GM18507 (cell line): ENCODE measurements at places on chromosomes 5 and 9.

DNA sequence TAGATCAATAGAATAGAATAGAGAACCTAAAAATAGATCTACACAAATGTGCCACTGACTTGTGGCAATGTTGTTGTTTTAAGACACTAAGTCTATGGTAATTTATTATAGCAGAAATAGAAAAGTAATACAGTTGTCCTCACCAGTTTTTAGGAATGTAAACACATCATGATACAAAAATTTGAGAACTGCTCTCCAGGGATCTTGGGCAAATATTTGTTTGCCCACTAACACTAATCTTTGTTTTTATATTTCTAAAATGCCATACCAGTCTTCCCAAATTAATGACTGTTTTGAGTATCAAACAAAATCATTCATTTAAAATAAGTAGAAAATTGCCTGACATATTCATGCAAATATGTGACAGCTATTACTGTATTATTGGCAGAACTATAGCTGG lies 297.6 kb downstream of the BRINP1 start:
- DNase-seq: no peak

- no peak for DNase-seq
These were observed 141.9 kb downstream of the PBX3 start for GRCh38 chr9:125889112-125889475.

- DNase-seq: no peak
These were observed 495.8 kb upstream of the RORB start for GRCh38 chr9:74001382-74001781.

DNA sequence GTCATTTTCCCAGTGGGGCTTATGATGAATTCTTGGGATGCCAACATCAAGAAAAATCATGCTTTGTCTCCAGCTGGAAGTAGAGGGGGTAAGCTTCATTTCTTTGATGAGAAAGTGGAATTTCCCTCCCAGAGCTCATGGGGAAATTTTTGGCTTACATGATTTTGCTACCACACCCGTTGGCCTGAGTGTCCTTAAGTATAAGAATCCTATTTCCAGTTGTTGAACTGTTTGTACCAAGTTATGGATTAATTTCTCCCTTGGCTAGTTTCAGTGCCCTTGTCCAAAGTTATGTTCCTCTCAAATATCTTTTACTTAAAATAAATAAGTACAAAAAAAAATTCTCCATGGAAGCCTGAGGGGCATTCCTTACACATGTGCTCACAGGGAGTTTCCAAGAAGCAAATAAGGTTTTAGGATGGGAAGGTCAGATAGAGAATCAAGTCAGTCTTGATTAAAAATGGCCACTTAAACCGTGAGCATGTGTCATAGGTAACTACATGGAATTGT lies 82.3 kb downstream of the PTCD2 start:
- DNase-seq: no peak

DNA sequence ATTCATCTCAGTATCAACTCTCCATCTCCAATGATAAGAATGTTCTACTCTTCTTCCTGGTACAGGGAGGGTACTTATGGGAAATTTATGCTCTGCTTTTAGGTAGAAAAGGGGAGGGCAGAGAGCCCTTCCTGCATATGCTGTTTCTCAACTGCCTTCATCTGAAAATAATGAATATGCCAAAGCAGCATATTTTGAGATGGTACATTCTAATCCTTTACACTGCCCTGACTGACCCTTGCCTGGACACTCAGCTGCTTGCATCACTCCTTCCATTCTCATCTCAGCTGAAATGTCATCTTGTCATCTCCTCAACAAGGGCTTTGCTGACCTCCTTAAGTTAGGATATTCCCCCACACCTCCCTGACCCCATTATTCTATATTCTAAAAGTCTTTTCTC lies 68.5 kb downstream of the ALDH7A1 start:
- DNase-seq: no peak

GRCh38 chr5:14216902-14217301 lies 73.8 kb downstream of the TRIO start:
- DNase-seq: no peak

- DNase-seq: no peak
These were observed 35.2 kb upstream of the CAST start for GRCh38 chr5:96626956-96627355.

DNA sequence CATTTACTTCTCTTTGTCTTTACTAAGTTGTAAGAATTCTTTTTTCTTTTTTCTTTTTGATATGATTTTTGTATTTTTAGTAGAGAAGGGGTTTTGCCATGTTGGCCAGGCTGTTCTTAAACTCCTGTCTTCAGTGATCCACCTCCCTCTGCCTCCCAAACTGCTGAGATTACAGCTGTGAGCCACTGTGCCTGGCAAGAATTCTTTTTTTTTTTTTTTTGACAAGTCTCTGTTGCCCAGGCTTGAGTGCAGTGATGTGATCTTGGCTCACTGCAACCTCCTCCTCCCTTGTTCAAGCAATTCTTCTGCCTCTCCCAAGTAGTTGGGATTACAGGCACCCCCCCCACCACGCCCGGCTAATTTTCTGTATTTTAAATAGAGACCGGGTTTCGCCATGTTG lies 9.9 kb downstream of the NPM1 start:
- DNase-seq: no peak

DNA sequence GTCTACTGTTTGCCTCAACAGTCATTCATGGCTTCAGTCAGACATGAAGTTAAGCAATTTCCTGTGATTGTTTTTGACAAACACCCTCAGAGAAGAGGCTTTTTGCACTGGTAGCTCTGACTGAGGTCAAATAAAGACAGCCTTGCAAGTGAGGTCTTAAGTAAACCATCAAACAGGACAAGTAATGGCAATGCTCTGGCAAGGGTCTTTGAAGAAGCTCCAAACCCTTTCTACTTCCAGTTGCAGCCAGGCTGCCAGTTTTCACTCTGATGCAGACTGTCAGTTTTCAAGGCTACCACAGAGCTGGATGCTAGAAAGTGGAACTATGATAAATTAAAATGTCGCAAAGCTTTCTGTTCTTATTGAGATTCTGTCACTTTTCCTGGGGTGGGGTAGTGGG lies 421.5 kb upstream of the PTGER4 start:
- no peak for DNase-seq

- no peak for DNase-seq
These were observed 129.2 kb downstream of the UGCG start for GRCh38 chr9:112025850-112026249.

DNA sequence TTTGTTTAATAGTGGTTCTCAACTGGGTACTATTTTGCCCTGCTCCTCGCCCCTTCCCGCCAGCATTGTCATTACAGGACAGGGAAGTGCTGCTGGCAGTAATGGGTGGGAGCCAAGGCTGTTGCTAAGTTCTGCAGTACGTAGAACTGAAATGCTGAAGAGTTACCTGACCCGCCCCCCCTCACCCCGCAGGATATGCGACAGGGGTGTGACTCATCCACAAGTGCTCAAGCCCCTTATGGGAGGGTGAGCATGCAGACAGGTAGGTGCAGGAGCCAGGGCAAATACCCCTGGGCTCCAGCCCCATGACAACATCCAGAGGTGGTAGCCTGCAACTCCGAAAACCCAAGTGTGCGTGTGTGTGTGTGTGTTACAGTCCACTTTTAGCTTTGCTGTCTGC lies 35.7 kb downstream of the LRRC70 start:
- DNase-seq: no peak

DNA sequence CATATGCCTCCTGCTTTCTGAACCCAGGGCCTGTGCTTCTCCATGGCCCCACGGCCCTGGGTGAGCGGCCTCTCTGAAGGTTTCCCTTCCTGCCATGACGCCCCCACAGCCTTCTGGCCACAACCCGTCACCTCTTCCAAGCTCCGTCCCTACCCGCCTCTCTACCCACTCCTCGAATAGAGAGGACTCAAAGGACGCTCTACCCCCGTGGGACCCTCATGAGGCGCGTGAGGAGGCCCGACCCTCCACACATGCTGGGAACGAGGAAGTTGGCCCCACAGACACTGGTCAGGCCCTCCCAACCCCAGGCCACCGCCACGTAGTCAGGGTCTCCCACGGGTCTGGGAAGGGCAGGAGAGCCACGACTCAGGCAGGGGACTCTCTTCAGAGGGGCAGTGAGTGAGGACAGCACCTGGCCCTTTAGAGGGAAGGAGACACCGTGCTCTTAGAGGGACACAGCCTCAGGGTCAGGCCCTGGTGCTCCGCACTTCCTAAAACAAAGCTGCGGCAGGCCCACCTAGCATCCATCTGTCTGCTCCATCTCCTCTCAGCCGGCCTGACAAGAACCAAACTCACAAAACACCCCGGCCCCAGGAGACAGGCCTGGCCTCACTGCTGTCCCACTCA lies 5.3 kb downstream of the BRD3 start:
- DNase-seq: no peak

DNA sequence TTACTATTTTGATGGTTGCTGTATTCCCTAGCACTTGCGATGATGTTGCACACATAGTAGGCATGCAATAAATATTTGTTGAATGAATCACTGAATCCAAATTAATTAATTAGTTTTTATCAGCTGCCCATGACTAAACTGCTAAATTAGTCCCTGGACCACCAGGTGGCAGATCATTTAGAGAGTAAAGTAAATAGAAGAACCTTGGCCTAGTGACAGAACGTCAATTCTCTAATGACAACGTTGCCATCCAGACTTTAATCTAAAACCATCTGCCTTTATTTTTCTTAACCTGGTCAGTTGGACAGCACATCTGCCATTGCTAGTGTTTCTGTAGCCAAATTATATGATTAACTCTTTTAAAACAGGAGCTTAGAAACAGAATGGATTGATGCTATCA lies 457.5 kb downstream of the KIF4B start:
- no peak for DNase-seq

DNA sequence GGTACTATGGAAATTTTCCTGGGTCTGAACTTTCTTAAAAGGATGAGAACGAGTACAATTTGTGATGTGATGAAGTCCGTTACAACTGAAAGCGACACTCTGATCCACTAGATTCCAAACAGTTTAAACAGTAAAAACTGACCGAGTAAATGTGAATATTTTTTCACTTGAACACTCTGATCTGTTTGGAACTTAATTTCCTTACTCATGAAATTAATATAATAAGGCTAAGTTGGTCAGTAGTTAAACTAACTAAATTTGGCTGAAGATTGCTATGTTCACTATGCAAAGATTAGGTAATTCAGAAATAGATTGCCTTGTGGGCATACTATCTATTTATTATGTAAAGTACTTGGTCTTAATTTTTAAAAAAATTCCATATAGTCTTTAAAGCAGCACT lies at the start of gene C9orf57:
Gene C9orf57 (minus strand): TSS at position 101 of the 400 bp plus-strand sequence. CDS start 1,282 bp downstream, outside the sequence.
- DNase-seq: no peak

DNA sequence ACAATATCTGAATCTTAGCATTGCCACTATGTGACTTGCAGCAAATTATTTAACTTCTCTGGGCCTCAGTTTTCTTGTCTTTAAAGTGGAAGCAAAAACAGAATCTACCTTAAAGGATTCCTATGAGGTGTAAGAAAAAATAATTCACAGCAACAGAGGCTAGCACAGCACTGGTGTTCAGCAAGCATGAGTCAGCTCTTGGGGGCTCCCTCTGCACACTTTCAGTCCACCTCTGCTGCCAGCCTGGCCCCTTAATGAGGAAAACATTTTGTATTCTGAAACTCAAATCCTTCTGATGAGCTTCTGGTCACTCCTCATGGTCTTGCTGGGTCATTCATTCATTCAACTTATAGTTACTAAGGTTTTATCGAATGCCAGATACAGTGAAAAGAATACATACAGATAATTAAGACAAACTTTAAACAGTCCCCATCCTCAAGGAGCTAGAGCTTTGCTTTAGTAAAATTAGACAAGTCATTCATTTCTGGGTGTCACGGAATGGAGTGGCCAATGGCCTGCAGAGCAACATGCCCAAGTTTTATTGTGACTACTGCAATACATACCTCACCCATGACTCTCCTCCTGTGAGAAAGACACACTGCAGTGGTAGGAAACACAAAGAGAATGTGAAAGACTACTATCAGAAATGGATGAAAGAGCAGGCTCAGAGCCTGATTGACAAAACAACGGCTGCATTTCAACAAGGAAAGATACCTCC lies 26.8 kb upstream of the IQGAP2 start:
- no peak for DNase-seq

GRCh38 chr5:180328296-180329137 lies 24.6 kb downstream of the GFPT2 start:
- peak; percentile 58 for DNase-seq

GRCh38 chr5:88707216-88707965 lies 175.6 kb downstream of the MEF2C start:
- DNase-seq: no peak

DNA sequence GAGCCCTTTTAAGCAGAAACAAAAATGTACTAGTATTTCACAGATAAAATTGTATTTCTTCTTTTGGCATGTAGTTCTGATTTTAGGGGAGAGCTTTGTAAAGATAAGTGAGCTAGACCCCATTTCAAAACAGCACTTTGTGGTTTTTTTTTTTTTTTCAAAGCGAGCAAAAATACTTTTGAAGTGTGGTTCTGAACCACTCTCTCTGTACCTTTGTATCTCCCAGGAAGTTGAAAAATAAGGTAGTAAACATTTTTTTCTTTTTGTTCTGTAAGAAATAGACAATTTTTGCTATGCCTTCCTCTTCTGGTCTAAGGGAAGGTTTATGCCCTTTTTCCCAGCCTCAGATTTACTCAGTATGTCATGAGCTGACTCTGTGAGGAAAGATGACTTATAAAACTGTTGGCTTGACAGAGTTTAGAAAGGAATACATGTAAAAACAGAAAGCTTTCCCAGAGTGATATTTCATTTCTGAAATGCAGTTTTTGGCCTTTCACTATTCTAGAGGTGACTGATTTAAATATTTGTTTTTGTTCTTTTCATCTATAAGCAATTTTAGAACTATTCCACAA lies 12.5 kb downstream of the ERCC6L2 start:
- DNase-seq: no peak

DNA sequence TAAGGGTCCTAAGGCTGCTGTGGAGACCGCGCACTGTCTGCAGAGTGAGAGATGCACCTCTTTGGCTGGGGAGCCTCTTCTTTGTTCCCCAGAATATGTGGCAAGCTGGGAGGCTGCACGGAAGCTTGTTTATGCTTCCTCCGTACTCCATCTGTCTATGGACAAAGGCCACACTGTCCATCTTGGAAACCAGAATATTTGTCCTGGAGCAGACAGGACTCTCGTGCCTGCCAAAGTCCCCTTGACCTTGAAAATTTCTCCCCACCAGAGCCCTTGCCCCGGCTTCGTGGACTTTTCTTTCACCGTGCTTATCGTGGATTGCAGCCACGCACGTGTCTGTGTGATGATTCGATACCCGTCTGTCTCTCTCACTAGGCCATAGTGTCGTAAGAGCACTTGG lies 147.4 kb downstream of the NSG2 start:
- DNase-seq: no peak
